Naive B cell (primary cell): ENCODE measurements at places on chromosomes 7 and 10. TPM values are rescaled to one million over a fixed set of nuclear protein-coding genes. Genes with fewer than 3 reads are reported as not detected.
A peak's percentile ranks its signal among the peaks of the same experiment; 100 is the strongest.

Gene NEUROD6
- not detected for polyA plus RNA-seq

Gene ZPBP
- not detected for polyA plus RNA-seq

DNA sequence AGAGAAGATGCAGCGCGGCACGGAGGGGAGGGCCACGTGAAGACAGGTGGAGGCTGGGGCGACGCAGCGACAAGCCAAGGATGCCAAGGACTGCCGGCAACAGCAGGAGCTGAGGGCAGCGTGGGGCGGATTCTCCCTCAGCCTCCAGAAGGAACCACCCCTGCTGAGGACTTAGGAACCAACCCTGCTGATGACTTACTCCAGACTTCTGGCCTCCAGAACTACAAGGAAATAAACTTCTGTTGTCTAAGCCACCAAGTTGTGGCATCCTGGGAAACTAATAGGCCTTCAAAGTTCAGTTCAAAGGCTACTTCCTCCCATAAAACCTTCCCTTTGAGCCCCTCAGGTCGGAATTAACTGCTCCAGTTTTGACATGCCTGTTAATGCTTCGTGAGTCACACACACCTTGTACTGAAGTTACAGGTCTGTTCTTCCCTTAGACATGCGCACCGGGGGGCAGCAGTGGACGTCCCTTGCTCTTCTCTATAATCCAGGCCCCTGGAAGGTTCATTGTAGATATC lies 88.4 kb upstream of the RHEB start:
- peak overlapping the region; percentile 75 for H3K4me3 ChIP-seq
- DNase-seq = no peak
- H3K4me1 ChIP-seq = peaks cover 12% of the 10 kb centered on the region

- peaks cover 37% of the 10 kb centered on the region for H3K27me3 ChIP-seq
- H3K36me3 ChIP-seq = peaks cover 17% of the 10 kb centered on the region
- no peak overlapping the region for H3K27ac ChIP-seq
- no peaks in the 10 kb centered on the region for H3K4me1 ChIP-seq
These were observed 55.5 kb upstream of the LHFPL3 start for GRCh38 chr7:104272767-104273384.

- H3K36me3 ChIP-seq = no peaks in the 10 kb centered on the region
- no peak overlapping the region for H3K4me3 ChIP-seq
- no peak for DNase-seq
- H3K27me3 ChIP-seq = no peaks in the 10 kb centered on the region
These were observed 33.9 kb upstream of the GSAP start for GRCh38 chr7:77450054-77450453.

Gene NPSR1
- not detected for polyA plus RNA-seq

DNA sequence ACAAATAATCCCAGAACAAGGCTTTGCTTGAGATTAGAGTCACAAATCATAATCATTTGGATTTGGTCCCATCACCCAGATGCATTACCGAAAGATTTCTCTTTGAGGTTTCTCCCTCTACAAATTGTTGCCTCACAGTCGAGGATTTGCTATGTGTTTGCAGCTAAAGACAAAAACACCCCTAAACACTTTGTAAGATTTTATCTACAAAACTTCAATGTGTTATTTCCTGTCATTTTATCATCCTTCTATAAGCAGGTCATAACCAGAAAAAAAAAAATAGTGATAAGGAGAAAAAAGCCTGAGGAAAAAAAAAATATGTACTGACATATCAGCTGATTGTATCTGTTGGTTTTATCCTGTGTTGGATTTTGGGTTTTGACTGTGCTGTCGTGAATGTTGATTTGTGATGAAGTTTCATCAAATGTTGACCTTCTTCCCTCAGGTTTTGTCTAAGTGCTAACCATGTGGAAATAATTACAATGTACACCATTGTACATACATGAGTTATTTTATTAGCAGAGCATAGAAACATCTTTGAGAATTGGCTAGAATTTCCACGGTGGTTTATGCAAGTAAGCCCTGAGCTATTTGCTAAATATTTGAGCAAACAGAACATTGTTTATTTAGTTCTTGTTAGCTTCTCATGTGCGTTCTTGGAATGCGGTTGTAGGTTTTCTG lies 274.4 kb downstream of the NEBL start:
- H3K36me3 ChIP-seq = no peaks in the 10 kb centered on the region
- no peak overlapping the region for H3K27ac ChIP-seq
- no peak for DNase-seq
- H3K27me3 ChIP-seq = no peaks in the 10 kb centered on the region
- no peaks in the 10 kb centered on the region for H3K4me1 ChIP-seq
- no peak overlapping the region for H3K4me3 ChIP-seq

Gene KNDC1
- 0.08 TPM for polyA plus RNA-seq

- H3K36me3 ChIP-seq = no peaks in the 10 kb centered on the region
- peak overlapping the region; percentile 95 for H3K4me3 ChIP-seq
- peaks cover 14% of the 10 kb centered on the region for H3K4me1 ChIP-seq
- DNase-seq = no peak
- peak overlapping the region; percentile 97 for H3K27ac ChIP-seq
These were observed 552 bp downstream of the SLC25A16 start for GRCh38 chr10:68526634-68527307.

Gene TMEM236
- not detected for polyA plus RNA-seq

DNA sequence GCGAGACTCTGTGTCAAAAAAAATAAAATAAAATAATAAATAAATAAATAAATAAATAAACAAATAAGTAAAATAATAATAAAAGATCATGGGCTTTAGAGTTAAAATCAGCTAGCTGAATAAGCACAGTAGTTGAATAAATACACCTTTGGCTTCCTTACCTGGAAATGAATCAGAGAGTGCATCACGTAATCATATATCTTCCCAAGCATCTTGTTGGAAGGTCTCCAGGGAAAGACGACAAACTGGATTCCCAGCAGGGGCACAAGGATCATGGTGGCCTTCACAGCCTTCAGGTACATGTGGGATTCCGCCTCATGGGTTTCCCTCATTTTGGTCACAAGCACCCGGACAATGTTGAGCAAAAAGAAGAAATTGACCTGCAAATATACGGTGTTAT lies 138.7 kb downstream of the CALCR start:
- H3K36me3 ChIP-seq = peaks cover 3% of the 10 kb centered on the region
- peaks cover 11% of the 10 kb centered on the region for H3K4me1 ChIP-seq
- no peak for DNase-seq
- H3K4me3 ChIP-seq = no peak overlapping the region
- no peak overlapping the region for H3K27ac ChIP-seq
- H3K27me3 ChIP-seq = no peaks in the 10 kb centered on the region

Gene CYP26C1
- not detected for polyA plus RNA-seq

GRCh38 chr7:2559283-2559950 lies 638 bp downstream of the IQCE start:
- DNase-seq = no peak
- peaks cover 11% of the 10 kb centered on the region for H3K4me1 ChIP-seq
- no peaks in the 10 kb centered on the region for H3K36me3 ChIP-seq
- peak overlapping the region; percentile 75 for H3K4me3 ChIP-seq
- H3K27me3 ChIP-seq = no peaks in the 10 kb centered on the region

GRCh38 chr7:127983804-127984332 lies 47.4 kb downstream of the LRRC4 start:
- peaks cover 12% of the 10 kb centered on the region for H3K4me1 ChIP-seq
- H3K4me3 ChIP-seq = no peak overlapping the region
- peak overlapping the region; percentile 64 for H3K27ac ChIP-seq
- H3K27me3 ChIP-seq = no peaks in the 10 kb centered on the region
- H3K36me3 ChIP-seq = peaks cover 19% of the 10 kb centered on the region

DNA sequence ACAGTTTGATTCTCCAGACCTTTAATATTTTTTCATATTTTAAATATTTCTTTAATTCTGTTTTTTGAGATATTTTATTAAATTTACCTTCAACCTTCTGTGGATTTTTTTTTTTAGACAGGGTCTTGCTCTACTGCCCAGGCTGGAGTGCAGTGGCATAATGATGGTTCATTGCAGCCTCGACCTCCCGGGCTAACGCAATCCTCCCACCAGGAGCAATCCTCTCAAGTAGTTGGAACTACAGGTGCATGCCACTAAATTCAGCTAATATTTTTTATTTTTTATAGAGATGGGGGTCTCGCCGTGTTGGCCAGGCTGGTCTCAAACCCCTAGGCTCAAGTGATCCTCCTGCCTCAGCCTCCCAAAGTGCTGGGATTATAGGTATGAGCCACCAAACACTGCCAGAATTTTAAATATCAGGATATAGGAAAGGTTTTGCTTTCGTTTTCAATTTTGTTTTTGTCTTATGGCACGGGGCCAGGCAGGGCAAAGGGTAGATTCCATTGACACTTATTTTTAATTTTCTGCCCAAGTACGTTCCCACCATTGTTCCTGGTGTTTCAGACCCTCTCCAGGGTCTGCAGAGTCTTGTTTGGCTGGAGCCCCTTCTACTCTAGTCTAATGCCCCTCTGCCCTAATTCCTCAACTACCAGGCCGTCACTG lies 1.2 kb downstream of the TACC2 start:
- no peak overlapping the region for H3K27ac ChIP-seq
- H3K36me3 ChIP-seq = peaks cover 7% of the 10 kb centered on the region
- no peak for DNase-seq
- H3K4me1 ChIP-seq = no peaks in the 10 kb centered on the region

GRCh38 chr7:40133561-40134427 lies 628 bp downstream of the MPLKIP start:
- H3K36me3 ChIP-seq = no peaks in the 10 kb centered on the region
- H3K4me1 ChIP-seq = peaks cover 29% of the 10 kb centered on the region
- peak overlapping the region; percentile 99 for H3K4me3 ChIP-seq
- no peak for DNase-seq
- peak overlapping the region; percentile 92 for H3K27ac ChIP-seq
- H3K27me3 ChIP-seq = peaks cover 10% of the 10 kb centered on the region

DNA sequence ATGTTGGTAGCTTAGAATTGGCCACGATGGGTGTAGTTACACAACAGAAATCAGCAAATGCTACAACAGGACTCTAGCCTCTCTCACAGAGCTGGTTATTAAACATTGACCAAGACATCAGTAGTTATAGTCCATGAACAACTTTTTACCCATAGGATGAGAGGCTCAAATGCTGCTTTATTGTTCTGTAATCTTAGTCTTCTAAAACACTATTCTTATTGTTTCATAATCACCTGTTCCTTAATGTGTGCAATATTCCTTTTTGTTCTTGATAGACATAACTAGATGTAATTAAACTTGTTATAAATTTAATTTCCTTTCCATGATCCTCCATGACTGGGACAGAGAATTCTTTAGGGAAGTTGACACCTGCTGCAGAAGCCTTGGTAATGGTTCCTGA lies 356.9 kb downstream of the EXOC4 start:
- no peak overlapping the region for H3K4me3 ChIP-seq
- DNase-seq = no peak
- no peak overlapping the region for H3K27ac ChIP-seq
- no peaks in the 10 kb centered on the region for H3K27me3 ChIP-seq

DNA sequence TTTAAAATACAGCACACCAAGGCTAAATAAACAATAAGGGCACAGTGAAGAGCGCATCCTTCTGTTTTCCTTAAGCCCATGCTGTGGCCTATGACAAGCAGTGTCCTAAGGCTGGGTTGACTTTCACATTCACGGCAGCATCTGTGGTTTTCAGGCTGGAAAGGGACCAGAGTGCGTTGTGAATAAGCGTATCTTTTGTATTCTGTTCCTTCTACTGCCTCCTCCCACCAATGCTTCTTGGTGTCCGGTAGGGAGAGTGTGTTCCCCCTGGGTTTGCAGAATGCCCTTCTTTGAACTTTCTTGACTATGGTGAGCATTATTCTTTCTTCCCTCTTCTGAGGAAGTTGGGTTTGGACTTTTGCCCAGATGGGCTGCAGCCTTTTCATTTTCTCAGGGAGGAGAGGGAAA lies 73.6 kb downstream of the ABCA13 start:
- no peaks in the 10 kb centered on the region for H3K4me1 ChIP-seq
- no peak overlapping the region for H3K4me3 ChIP-seq
- H3K27ac ChIP-seq = no peak overlapping the region
- no peak for DNase-seq
- H3K27me3 ChIP-seq = no peaks in the 10 kb centered on the region
- no peaks in the 10 kb centered on the region for H3K36me3 ChIP-seq

Gene MYO1G
- polyA plus RNA-seq = 109 TPM

Gene HMX3
- polyA plus RNA-seq = not detected

Gene FEZF1
- polyA plus RNA-seq = not detected

Gene DIP2C
- 0.36 TPM for polyA plus RNA-seq

Gene TBL2
- 21.6 TPM for polyA plus RNA-seq

DNA sequence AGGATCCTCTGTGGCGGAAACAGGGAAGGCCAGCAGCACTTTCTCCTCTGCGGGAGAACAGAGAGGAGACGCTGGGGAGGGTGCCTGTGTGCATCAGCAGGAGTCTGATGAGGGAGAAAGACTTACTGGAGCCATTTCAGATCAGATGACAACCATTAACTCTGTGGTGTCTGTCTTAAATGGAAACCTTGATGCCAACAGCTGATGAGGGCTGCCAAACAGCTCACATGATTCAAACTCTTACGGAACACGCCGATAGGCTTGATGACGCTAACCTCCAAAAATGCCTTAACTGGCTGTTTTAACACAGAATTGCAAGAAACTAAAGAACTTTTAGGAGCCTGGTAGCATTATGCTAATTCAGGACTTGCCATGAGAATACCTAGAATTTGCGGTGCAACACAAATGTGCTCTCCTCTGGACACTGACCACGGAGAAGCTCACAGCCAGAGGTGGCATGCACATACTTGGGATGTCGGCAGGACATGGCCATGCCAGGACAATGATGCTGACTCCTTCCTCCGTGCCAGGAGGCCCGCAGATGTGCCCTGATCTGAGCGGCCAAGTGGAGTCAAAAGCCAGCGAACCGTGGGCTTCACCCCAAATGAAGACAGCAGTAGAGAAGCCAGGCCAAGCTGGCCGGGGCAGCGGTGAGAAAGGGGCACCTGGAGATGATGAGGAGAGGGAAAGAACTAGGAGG lies 154.9 kb downstream of the ZMYND11 start:
- H3K4me1 ChIP-seq = peaks cover 10% of the 10 kb centered on the region
- H3K27me3 ChIP-seq = peaks cover 12% of the 10 kb centered on the region
- no peak overlapping the region for H3K27ac ChIP-seq
- no peaks in the 10 kb centered on the region for H3K36me3 ChIP-seq
- no peak overlapping the region for H3K4me3 ChIP-seq

DNA sequence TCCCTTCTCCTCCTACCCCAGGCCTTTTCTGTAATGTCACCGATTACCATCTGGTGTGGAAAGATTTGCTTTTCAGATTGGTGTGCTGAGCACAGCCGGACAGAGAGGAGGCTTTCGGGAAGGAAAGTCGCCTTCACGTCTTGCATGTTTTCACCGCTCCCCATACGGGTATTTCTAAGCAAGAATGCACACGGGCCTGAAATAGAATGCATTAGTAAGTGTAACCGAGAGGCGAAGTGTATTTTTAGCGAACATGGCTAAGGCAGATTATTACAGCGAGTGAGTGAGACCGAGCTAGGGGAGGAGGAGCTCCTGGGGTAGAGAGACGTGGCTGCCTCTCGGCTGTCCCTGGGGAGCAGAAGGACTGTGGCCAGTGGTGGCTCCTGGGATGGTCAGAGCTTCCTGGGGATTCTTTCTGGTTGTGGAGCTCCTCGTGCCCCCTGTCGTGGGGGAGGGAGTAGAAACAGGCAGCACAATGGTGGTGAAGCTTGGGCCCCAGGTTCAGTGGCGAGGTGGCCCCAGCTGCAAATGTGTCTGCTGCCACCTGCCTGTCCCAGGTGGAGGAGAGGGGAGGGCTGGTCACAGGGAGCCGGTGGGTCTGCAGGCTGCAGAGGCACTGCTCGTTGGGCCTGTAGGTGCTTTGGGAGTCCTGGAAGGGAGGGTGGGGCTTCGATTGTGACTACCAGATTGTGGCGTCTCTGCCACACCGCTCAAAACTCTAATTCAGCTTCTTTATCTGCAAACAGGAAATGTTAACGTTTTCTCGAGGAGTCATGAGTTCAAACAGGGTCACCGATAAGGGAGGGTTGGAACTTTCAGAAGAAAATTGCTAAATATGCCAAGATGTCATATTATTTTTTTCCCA lies 135.8 kb downstream of the CAMK1D start:
- peak overlapping the region; percentile 78 for H3K27ac ChIP-seq
- H3K4me1 ChIP-seq = peaks cover 60% of the 10 kb centered on the region
- H3K36me3 ChIP-seq = peaks cover 8% of the 10 kb centered on the region
- DNase-seq = no peak

Gene ACHE
- not detected for polyA plus RNA-seq
